NCI-H1694 (cell line): ENCODE measurements at places on chromosomes 12 and 14.

GRCh38 chr14:66330916-66331315 lies 155.3 kb upstream of the CCDC196 start:
- no peak for DNase-seq

DNA sequence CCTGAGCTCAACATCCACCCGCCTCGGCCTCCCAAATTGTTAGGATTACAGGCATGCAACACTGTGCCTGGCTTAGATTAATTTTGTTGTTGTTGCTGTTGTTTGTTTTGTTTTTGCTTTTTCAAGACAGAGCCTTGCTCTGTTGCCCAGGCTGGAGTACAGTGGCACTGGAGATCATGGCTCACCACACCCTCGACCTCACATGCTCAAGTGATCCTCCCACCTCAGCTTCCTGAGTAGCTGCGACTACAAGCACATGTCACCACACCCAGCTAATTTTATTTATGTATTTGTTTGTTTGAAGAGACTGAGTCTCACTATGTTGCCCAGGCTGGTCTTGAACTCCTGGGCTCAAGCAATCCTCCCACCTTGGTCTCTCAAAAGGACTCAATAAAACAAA lies 26.7 kb downstream of the CRY1 start:
- DNase-seq: no peak

- DNase-seq: no peak
Observed at GRCh38 chr12:47813511-47814196, 6.0 kb downstream of the HDAC7 start.

- DNase-seq: no peak
Observed at GRCh38 chr12:54750-55535, 11.6 kb upstream of the IQSEC3 start.

DNA sequence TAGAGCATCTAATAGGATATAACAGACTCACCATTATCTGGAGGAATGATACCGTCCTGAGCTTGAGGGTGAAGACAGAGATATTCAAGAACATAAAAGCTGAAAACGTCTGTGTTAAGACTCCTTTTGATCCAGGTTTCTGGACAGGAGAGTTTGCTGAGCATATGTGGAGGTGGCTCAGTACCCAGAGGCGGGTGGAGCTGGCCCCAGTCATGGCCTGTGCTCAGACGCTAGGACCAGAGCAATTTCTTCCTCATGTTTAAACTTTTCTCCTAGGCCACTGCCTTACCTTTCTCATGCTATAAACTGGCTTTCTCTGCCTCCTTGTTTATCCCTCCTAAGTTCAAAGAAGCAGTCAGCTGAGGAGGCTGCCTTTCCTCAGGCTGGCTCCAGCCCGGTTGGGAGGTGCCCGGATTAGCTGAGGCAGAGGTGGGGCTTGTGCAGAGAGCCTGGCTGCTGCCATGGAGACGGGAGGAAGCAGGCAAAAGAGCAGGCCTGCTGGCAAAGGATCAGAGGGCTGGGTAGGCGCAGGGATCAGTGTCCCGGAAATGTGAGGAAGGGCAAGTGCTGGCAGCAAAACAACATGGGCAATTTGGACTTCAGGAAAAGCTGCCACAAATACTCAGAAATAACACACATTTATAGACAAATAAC lies 13.7 kb downstream of the COA8 start:
- DNase-seq: peak; percentile 96

GRCh38 chr14:98984719-98985041 lies 287.3 kb downstream of the BCL11B start:
- DNase-seq: no peak

- DNase-seq: no peak
Observed at GRCh38 chr12:96323906-96324305, 76.3 kb downstream of the CDK17 start.

DNA sequence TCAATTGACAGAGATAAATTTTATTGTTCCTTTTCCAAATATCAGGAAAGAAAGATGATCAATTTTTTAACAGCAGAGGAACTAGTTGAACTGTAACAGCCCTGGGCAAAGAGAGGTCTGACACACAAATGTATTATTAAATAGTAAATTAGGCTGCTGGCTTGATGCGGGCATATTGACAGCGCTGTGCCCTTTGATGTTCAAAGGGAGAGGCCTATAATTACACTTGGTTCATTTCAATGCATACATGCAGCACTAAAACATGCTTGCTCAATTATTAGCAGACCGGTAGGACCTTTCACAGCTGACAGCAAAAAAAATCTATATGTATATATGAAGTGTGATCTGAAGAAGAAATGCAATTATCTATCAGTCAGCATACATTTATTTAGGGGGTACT lies 219.8 kb downstream of the SLC2A13 start:
- DNase-seq: no peak

GRCh38 chr14:65344011-65344410 lies 68.5 kb upstream of the FUT8 start:
- DNase-seq: no peak

- DNase-seq: no peak
Observed at GRCh38 chr14:67464879-67465278, 23.6 kb downstream of the TMEM229B start.

GRCh38 chr12:26149968-26150500 lies 25.2 kb upstream of the BHLHE41 start:
- no peak for DNase-seq

DNA sequence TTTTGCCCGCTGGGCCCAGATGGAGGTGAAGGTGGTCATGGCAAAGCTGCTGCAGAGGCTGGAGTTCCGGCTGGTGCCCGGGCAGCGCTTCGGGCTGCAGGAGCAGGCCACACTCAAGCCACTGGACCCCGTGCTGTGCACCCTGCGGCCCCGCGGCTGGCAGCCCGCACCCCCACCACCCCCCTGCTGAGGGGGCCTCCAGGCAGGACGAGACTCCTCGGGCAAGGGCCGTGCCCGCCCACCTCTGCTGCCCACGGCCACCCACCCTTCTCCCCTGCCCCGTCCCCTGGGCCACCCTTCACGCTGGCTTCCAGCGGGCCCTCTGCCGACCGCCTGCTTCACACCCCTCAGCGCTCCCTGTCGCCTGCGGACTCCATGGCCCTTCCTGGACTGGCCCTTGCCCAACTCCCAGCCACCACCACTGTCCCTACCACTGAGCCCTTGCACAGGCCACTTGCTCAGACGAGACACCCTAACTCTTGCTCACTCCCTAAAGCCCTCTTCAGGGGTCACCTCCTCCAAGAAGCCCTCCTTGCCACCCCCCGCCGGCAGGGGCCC lies 42.5 kb downstream of the CYP46A1 start:
- DNase-seq: no peak

GRCh38 chr12:106359646-106360399 lies 2.3 kb downstream of the POLR3B start:
- no peak for DNase-seq

DNA sequence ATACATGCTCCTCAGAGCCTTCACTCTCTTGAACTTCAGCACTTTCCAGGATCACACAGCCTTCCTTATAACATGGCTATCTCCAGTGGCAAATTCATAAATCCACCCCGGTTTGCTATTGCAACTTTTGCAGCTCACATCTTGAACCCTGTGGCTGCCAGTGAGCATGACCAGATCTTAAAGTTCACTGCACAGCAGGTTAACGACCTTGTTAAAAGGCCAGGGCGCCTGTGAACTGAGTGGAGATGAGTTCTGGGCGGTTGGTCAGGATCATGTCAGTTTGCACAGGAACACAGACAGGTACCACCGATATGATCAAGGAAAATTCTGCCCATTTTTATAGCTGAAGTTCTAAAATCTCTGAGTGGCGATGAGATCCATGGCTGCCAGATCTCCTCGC lies 24.7 kb upstream of the LTA4H start:
- DNase-seq: no peak

DNA sequence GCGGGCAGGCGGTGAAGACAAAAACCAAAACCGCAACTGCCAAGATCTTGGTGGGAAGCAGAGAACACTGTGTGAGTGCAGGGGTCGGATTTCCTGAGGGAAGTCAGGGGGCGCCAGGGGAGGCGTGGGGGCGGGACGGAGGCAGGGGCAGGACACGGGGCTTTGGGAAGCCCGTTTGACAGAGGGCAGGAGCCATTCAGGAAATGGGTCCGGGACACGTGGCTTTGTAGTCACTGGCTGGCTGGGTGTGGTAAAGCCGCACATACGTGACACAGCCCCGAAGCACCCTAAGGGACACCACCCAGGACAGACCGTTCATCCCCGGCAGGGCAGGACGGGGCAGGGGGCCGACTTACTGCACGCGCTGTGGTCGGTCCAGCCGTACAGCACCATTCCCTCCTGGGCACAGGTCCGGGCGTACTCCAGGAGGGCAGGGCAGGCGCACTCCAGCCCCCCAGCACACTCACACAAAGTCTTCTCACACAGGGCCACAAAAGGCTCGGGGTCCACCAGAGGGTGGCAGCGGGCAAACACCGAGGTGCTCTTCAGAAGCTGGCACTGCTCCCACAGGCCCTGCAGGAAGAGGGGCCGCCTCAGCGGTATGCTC lies 49.4 kb downstream of the VWF start:
- DNase-seq: no peak

GRCh38 chr12:13891902-13892301 lies 89.5 kb downstream of the GRIN2B start:
- no peak for DNase-seq

DNA sequence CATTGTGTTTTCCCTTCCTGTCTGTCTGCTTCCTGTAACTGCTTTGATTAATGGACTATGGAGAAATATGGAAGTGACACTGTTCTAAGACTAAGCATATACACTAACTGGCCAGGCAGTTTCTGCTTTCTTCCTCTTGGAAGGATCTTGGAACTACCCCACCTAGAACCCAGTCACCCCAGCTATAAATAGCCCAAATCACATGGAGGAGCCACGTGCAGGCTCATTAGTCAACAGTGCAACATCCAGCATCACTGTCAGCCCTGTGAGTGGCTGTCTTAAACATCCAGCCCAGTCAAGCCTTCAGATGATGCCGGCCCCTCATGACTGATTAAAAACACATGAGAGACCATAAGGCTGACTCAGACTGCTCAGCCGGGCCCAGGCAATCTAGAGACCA lies 39.2 kb downstream of the BCAT1 start:
- no peak for DNase-seq

DNA sequence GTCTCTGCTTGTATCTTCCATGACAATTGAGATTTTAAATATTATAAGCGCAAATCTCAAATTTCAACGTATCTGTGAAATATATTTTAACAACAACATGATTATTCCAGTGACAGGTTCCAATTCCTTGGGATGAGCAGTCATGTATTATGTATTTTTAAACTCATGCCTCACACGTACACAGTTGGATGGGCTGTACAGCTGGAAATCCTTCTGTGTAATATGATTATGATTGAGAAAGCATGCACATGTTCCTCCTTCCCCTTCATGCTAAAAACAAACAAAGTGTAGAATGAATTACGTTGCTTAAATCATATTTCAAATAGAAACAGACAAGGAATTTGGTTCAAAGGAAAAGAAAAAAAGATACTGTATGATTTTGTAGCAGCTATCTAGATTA lies 428.3 kb downstream of the TMTC2 start:
- DNase-seq: no peak

GRCh38 chr12:64779354-64779974 lies 20.3 kb upstream of the GNS start:
- no peak for DNase-seq

- no peak for DNase-seq
Observed at GRCh38 chr12:104410786-104411185, 46.0 kb upstream of the CHST11 start.

GRCh38 chr12:100476013-100476751 lies 2.5 kb downstream of the NR1H4 start:
- DNase-seq: no peak

GRCh38 chr14:30853946-30854345 lies 20.4 kb upstream of the COCH start:
- DNase-seq: no peak

- no peak for DNase-seq
Observed at GRCh38 chr14:103031956-103032355, 25.4 kb downstream of the CDC42BPB start.

- no peak for DNase-seq
Observed at GRCh38 chr12:48336564-48336963, 14.2 kb downstream of the ZNF641 start.

DNA sequence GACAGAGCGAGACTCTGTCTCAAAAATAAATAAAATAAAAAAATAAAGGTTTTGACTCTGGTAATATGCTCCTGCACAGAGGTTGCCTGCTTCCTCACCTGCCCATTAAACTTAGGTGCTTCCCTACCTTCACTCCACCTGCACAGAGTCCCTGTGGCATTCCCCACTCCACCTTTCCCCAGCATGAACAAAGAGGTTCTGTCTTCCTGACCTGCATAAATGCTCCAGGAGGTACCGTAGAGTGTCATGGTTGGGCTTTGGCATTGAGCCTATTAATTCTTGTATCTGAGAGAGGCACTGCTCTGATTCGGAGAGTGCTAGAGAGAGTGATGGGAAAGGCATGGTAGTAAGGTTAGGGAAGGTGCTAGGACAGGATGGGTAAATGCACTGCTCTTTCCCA lies 6.3 kb downstream of the ARHGAP9 start:
- no peak for DNase-seq

GRCh38 chr12:131529196-131530040 lies 181.5 kb upstream of the SFSWAP start:
- no peak for DNase-seq

DNA sequence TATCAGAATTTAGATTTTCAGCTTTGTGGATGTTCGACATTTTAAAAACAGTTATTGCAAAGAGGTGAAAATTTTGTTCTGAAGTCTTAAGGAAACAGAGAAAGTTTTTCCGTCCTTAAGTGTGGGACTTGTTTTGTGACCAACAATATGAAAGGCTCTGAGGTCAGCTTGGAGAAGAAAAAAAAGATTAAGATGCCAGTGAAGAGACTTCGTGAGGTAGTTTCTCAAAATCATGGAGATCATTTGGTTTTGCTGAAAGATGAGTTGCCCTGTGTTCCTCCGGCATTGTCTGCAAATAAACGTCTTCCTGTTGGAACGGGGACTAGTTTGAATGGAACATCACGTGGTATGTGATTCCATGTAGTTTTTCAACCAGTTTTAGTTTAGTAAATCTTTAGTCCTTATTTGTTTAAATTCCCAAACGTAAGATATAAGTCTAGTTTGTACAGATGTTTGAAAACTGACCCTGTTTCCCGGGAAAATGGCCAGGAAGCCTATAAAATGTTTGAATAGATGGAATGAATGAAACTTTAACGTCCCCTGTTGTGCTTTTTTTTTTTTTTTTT lies 682 bp downstream of the KIAA0586 start:
- peak; percentile 34 for DNase-seq

DNA sequence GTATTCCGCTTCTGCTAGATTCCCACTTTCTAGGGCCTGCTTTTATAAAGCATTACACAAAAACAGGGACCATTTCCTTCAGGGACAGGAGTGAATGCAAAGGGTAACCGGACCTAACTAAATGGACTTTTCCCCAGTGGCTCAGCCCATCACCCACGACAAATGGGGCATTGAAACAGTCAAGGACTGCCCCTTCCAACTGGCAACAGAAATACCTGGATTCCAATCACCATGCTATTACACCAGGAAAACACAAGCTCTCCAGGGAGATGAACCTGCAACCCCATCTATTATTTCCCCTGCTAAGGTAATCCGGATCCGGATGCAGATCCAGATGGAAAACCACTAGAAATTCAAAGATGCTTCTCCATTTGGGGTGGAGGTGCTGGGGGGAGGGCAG lies 1.0 kb downstream of the MPHOSPH9 start:
- no peak for DNase-seq
